Smooth muscle cell of trachea (primary cell): ENCODE measurements at places on chromosomes 1 and 21. TPM values are rescaled to one million over a fixed set of nuclear protein-coding genes. Genes with fewer than 3 reads are reported as not detected.

The CELF3 gene
- total RNA-seq: not detected in 2 replicates

The MCL1 gene
- total RNA-seq: 190 and 202 TPM in 2 replicates

The MACF1 gene
- 237 and 311 TPM in 2 replicates for total RNA-seq

The SAMD13 gene
- total RNA-seq: 1.2 and 3.1 TPM in 2 replicates

The DIO1 gene
- total RNA-seq: under 0.01 TPM in 1 of 2 replicates, not detected in the other

The ECE1 gene
- 97.2 and 136 TPM in 2 replicates for total RNA-seq
